NCI-H524 treated with DMSO at 0.1 percent for 48 hours (cell line): ENCODE measurements at places on chromosomes 1 and 21.
A peak's percentile ranks its signal among the peaks of the same experiment; 100 is the strongest.

DNA sequence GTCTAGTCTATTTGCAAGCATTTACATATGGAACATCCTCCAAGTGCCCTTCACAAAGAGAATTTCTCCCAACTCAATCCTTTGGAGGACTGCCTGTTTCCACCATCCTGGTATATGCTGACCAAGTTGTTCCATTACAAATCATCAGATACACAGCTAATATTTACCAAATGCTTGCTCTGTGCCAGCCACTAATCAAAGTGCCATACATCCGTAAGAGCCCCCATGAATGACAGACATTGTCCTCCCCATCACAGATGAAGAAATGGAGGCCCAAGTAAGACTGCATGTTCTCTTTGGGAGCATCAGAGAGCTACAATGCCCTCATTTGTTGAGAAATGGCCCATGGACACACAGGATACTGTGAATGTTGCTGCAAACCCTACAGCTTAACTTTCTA lies 130.0 kb upstream of the BACE2 start:
- DNase-seq = no peak

DNA sequence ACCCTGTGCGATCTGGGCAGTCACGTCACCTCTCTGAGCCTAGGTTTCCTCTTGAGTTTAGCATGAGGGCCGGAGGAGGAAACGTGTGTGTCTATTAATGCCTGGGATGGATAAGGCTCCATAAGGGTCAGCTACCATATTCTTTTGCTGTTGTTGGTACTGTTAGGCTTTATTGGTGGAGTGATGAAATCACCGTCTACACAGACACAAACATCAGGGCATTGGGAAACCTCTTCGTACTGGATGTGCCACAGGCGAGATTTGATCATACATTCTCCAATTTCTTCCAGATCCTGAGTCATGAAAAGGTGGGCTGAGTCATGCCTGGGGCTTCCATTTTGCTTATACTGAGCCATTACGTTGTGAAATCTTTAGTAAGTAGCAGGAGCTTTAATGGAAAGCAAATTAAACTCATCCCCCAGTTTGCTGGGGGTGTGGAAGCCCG lies 24.9 kb upstream of the GRHL3 start:
- no peak for DNase-seq

DNA sequence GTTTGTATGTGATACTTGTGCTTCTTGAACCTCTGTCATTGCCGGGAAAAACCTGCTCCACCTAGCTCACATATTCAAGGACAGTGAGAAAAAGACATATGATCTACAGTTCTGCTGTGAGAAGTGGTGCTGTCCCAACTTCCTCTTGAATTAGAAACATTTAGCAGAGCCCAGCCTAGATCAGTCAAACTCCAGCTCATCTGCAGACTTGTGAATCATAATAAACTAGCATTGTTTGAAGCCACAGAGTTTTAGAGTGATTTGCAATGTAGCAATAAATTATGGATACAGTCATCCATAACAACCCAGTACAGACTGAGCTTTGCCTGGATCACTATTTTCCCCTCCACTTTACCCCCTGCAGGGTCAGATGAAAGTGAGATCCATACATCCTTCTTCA lies 497.8 kb downstream of the PLA2G4A start:
- no peak for DNase-seq

GRCh38 chr1:240801442-240801841 lies 189.5 kb upstream of the GREM2 start:
- no peak for DNase-seq

DNA sequence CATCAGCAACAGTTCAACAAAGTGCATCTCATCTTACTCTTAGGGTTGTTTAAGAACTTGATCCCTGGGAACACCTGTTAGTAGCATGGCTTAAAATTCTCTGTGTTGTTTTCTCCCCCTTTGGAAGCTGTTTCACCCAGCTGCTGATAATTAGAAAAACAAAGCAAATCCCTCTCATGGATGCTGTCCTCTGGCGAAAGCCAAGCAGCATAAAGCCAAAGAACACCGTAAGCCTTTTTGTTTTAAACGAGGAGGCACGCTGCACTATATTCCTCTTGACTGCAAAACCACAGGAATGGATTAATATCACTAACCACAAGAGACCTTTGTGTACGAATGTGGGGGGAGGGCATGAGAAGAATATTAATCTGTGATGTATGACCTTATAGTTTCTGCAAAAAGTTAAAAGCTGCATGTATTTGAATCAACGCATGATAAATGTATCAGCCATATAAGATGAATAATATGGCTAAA lies 923.2 kb downstream of the LTN1 start:
- DNase-seq = peak; percentile 99

GRCh38 chr1:228007801-228008341 lies 1.1 kb downstream of the WNT3A start:
- DNase-seq = no peak

GRCh38 chr1:29832936-29833335 lies 596.6 kb downstream of the PTPRU start:
- DNase-seq = no peak

GRCh38 chr1:15308135-15308534 lies 61.1 kb downstream of the FHAD1 start:
- DNase-seq = no peak

GRCh38 chr1:150931773-150932172 lies 5.6 kb downstream of the SETDB1 start:
- no peak for DNase-seq

GRCh38 chr1:183251101-183251958 lies 65.3 kb downstream of the LAMC2 start:
- no peak for DNase-seq

DNA sequence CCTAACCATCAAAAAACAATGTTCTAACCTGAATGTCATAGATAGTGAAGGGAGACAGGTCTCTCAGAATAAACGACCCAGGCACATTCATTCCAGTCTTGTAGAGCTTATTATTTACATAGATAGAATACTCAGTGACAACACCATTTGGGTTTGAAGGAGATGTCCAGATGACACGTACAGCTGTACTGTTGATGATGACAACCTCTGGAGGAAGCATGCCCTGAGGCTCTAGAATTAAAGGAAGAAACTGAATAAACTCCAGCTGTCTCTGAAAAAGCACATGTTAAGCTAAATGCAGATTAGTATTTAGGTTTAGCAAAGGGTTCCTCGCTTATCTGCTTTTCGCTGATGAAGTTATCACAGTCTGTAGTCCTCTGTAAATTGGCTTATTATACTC lies 277.2 kb downstream of the KCTD3 start:
- no peak for DNase-seq

- DNase-seq = no peak
These were observed 77.5 kb upstream of the HMCN1 start for GRCh38 chr1:185656663-185657062.

GRCh38 chr1:89688607-89689006 lies 55.7 kb downstream of the LRRC8C start:
- no peak for DNase-seq

- no peak for DNase-seq
These were observed 45.0 kb downstream of the SLC19A1 start for GRCh38 chr21:45496968-45497845.

GRCh38 chr1:243667133-243667532 lies 182.9 kb downstream of the AKT3 start:
- DNase-seq = no peak

- peak; percentile 74 for DNase-seq
These were observed 116.3 kb downstream of the RHOU start for GRCh38 chr1:228851618-228852017.

- no peak for DNase-seq
These were observed 11.2 kb upstream of the HOOK1 start for GRCh38 chr1:59803458-59804038.

DNA sequence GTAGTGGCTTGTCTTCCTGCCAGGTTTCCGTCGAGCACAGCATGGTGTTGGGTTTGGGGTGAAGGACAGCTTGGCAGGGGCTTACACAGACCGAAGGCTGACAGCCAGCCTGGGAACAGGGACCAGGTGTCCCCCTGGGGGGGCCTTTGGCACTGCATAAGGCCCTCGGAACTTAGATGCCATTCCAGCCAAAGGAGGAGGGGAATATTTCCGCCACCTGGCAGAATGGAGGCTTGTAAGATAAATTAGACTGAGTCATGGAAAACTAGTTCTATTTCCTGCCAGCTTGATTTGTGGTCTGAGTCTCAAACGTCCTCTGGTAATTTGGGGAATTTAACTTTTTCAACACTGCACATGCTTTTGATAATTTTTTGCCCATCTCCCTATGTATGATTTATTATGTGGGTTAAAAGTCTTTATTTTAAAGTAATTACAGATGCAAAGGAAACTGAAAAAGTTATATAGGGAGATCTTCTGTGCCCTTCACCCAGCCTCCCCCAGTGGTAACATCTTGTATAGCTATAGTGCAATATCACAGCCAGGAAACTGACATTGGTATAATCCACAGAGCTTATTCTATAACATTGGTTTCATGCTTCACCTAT lies 11.5 kb upstream of the TMEM51 start:
- DNase-seq = no peak

DNA sequence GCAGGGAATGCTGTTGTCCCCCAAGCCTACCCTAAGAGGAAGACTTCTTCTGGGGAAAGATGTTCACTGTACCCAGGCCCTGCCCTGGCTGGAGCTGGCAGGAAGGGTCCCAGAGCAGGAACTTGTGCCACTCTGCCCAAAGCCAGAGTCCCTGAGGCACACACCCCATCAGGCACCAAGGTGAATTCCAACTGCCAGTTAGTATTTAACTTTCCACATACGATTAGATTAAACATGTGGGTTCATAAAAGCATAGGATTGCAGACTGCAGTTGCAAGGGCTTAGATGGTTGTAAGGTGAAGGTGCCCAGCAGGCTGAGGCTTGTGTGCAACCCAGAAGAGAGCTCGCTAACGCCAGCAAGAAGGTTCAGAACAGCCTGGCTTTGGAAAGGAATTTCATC lies at the start of gene KCNE2:
TSS of gene KCNE2 (plus strand) at position 274 of the 400 bp plus-strand sequence. CDS start 6,473 bp downstream, outside the sequence.
- no peak for DNase-seq

DNA sequence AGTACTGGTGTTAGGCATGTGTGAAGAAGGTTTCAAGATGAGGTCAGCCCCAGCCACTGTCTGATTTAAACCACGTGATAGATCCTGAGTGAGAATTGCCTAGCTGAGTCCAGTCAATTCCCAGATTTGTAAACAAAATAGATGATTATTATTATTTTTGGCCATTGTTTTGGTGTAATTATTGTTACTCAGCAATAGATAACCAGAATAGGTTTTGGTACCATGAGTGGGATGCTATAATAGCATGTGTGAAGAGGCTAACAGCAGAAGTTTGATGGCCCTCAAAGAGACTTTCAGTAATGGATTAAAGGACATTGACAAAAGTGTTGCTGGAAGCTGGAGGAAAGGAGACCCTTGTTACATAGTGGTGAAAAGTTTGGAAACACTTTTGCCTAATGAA lies 214.8 kb downstream of the BACH1 start:
- no peak for DNase-seq

- DNase-seq = no peak
These were observed 79.6 kb downstream of the SASS6 start for GRCh38 chr1:100053119-100053518.

DNA sequence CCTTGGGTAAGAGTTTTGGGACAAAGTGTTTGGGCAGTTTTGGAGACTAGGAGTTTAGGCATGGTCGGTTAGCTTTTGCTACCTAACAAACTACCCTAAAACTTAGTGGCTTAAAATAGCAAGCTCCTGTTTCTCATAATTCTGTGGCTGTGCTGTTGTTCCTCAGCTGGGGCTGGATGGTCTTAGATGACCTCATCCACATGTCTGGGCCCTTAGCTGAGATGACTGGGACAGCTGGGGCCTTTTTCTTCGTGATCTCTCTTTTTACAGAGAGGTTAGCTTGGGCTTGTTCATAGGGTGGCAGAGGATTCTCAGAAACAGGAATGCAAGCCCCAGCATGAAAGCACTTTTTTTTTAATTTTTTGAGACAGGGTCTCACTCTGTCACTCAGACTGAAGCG lies 6.6 kb downstream of the ATP1A4 start:
- no peak for DNase-seq

- DNase-seq = no peak
These were observed 219.2 kb downstream of the RERE start for GRCh38 chr1:8598060-8598724.

DNA sequence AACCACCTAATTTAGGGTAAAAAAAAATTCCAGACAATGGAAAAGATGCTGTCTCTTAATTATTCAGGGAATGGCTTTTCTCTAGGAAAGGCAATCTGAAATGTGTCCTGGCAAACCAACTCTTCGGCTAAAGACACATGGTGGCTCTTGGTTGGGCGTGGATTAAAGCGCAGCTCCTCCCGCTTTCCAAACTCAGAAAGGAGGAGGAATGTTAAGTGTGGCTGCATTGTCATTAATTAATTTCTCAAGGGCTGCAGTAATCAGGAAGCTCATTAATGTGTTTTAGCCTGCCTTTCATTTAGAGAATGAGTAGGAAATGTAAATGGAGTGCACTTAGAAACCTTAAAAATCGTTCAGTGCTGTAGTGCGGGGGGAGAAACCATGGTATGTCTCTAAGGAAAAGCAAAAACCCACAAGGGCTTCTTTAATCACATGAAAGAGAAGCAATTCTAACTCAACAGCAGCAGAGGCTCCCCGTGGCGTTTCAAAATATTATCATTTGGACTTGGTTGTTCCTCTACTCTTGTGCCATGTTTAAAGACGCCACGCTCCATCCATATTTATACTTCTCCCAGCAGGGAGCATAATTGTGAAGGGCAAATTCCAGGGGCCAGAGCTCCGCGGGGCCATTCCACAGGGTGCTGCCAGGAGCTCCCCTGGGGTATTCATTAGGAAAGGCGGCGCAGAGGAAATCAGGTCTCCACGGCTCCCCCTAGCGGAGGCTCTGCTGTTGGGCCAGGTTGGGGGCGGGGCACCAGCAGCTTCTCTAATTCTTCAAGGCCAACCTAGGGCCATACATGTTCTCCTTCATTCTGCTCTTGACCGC lies 91.9 kb upstream of the SSX2IP start:
- DNase-seq = no peak

DNA sequence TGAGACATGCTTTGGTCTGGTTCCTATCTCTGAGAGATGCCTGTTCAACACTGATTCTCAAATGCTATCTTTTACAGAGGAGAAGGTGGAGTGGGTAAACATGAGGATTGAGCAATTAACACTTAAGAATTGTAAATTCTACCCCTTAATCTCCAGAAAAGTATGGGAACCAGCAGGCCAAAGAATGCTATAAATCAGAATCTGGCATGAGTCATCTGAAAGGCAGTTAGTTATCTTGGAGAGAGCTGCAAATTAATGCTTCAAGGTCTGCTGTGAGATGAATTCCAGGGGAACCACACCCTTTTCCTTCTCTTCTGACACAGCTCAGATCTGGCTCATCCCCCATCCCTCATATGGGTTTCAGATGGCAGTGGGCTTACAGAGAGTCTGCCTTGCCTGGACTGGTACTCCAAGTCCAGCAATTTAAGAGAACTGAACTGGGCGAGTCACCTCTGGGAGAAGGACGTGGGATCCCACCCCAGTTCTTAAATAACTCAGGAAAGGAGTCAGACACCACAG lies 5.2 kb downstream of the S100A10 start:
- no peak for DNase-seq

- DNase-seq = no peak
These were observed 146.1 kb upstream of the RUNX1 start for GRCh38 chr21:35195232-35195631.

GRCh38 chr21:34367320-34367935 lies 3.6 kb downstream of the KCNE2 start:
- no peak for DNase-seq

- DNase-seq = no peak
These were observed 36.9 kb upstream of the ST6GALNAC5 start for GRCh38 chr1:76830373-76830772.

- DNase-seq = peak; percentile 8
These were observed 1.9 kb downstream of the GPSM2 start for GRCh38 chr1:108878678-108879077.

- no peak for DNase-seq
These were observed 101.2 kb downstream of the INTS7 start for GRCh38 chr1:211933946-211934714.

- no peak for DNase-seq
These were observed 8.0 kb upstream of the TNFRSF14 start for GRCh38 chr1:2548068-2548589.

GRCh38 chr1:55257958-55258357 lies 42.8 kb upstream of the USP24 start:
- no peak for DNase-seq
